ENCODE measurements at places on chromosomes 2 and 18.

GRCh38 chr2:227374158-227374557 is 4.9 kb downstream of the TM4SF20 start:
- DNase-seq: no peak

GRCh38 chr18:63553081-63553480 is 10.9 kb downstream of the SERPINB12 start:
- no peak for DNase-seq

- DNase-seq: no peak
Observed at GRCh38 chr2:100894105-100894795, 74.3 kb downstream of the NPAS2 start.

GRCh38 chr18:25727281-25727985 is 363.0 kb downstream of the SS18 start:
- no peak for DNase-seq

DNA sequence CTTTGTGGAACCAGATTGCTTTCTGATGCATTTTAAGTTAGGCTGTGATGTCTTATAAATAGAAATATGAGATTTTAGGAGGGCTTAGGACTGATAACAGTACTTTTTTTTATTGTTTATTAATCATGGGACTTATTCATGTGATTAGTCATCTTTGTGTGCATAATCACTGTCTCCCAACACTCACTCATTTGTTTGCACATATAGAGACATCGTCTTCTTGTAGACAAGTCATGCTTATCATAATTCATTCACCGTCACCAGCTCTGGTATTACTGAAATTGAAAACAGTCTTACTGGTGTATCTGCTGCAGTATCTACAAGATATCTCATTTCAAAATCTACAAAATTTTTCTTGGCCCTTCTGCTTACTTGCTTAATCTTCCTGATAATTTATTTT is 45.8 kb downstream of the WDR7 start:
- DNase-seq: no peak

GRCh38 chr2:165157160-165157559 is 46.7 kb downstream of the SCN3A start:
- DNase-seq: no peak

DNA sequence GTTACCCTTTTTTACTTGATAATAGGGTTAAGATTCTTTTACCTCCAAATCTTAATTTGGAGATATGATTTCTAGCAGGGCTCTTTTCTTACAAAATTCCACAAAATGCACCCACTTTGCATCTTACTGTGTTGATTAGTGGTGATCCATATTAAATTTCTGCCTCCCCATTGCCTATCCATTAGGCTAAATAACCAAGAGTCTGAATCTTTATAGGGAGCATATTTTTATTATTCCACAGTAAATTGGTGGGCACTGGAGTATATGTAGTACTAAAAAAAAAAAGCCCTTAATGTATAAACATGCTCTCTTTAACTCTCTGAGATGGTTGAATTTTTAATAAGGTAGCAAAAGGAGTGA is 8.1 kb upstream of the TXNDC2 start:
- no peak for DNase-seq

- no peak for DNase-seq
Observed at GRCh38 chr18:77990901-77991300, 741.3 kb downstream of the GALR1 start.

- DNase-seq: no peak
Observed at GRCh38 chr18:34794348-34794747, 84.2 kb downstream of the DTNA start.

- DNase-seq: peak; percentile 22
Observed at GRCh38 chr2:175203621-175204496, 22.3 kb upstream of the ATP5MC3 start.

GRCh38 chr2:177733-178132 is 86.1 kb downstream of the SH3YL1 start:
- DNase-seq: no peak

DNA sequence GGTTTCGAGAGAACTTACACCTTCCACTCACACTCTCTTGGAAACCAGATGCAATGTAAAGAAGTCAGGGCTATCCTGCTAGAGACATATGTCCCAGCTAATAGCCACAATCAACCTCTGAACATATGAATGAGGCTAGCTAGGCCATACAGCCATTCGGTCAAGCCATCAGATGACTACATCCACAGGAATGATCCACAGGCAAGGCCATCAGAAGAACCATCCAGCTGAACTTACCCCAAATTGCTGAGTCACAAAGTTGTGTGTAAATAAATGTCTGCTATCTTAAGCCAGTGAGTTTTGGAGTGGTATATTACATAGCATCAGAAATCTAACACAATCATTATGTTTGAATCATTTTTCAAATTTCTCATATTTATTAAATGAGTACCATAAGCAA is 5.2 kb upstream of the SPAST start:
- no peak for DNase-seq

DNA sequence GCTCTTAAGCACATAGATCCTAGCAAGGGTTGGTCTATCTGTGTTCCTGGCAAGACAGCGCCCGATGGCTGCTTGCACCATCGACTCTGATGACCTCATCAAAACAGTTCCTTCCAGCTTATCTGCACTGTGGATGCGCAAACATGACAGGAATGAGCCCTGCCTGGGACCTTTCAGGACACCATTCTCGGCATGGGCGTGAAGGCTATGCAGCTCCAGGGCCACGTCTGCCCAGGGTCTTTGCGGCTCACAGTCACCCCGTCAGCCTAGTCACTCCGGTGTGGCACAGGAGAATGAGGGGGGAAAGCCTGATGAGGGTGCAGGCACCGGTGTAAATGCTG is 147.8 kb upstream of the TWIST2 start:
- DNase-seq: no peak

DNA sequence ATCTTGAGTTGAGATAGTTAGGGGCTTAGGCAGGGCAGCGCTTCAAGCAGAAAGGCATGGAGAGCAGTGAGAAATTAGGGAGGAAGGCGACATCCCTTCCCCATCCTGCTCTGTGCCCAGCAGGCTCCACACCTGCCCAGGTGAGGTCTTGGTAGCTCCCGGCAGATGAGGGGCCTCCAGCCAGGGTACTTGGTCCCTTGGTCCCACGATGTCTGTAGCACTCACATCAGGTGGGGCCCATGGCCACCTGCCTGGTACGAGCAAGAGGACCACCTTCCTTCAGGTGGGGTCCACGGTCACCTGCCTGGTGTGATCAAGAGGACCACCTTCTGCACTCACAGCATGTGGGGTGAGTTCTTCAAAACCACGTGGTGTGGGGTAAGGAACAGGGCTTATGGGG is 91.2 kb downstream of the GALR1 start:
- no peak for DNase-seq

DNA sequence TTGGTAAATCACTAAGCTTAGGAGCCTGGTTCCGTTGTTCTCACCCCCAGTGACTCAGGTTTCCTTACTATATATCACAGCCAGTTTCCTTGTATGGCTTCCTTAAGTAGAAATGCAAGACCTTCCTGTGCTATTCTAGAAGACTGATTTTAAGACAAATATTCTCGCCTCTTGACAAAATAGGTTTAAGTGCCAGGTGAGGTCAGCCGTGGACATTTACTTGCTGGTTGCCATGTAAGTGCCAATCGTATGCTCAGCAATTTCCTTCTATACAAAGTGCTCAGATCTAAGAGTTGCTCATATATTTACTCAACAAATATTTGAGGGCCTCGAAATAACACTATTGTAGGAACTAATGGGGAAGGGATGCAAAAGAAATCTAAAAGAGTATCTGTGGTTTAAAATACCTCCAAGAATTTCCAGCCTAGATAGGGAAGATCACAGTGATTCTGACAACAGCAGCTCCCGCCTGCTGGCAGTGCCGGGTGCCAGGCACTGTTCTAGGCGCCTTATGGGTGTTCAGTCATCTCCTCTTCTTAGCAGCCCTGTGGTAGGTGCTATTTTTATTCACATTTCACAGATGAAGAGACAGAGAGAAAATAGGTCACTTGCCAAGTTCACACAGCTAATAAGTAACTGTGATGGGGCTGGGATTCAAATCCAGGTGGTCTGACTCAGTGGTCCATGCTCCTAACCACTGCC is 95.3 kb upstream of the B3GNT7 start:
- DNase-seq: no peak

- no peak for DNase-seq
Observed at GRCh38 chr18:78926243-78926615, 53.4 kb upstream of the SALL3 start.

DNA sequence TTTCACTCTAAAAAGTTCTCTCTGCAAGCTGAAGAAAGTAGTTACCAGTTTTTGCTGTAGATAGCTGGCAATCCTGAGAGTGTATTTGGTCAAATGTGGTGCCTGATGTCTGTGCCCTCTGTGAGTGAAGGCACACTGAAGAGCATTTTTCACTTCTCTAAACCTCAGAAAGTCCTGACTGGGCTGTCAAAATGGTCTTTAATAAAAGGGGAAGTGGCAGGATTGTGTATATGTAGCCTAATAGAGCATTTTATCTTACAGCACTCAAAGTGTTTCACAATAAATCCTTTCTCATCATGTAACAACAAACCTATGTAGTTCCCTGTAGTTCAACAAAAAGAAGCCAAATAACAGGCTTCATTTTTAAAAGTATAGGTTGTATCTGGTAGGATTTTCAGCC is 1552.3 kb upstream of the SLC39A10 start:
- DNase-seq: no peak

DNA sequence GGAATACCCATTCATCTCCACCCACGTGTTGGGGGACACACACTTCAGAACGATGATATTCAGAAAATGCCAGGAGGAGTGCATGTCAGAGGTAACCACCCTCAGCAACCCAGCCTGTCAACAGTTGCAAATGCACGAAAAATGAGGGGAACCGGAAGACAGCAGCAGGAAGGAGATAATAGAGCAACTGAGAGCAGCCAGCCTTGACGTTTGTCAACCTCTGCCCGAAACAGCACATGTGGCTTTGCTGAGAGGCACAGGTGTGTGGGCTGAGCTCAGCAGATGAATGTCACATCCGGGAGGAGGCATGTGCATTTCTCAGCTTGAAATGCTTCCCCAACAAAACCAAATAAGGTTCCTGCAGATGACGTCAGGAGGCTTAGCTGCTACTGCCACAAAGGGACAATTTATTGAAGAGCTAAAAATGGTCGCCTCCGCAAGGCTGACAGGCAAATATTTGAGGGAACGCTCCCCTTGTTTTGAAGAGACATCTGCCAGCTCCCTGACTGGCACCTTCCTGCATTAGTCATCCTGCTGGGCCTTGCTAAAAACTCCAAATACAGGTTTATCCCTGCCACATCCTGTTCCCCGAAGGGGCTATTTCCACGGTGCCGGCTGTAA is 419.0 kb downstream of the NBAS start:
- peak; percentile 60 for DNase-seq

- no peak for DNase-seq
Observed at GRCh38 chr2:86003104-86003503, 102.6 kb downstream of the POLR1A start.

DNA sequence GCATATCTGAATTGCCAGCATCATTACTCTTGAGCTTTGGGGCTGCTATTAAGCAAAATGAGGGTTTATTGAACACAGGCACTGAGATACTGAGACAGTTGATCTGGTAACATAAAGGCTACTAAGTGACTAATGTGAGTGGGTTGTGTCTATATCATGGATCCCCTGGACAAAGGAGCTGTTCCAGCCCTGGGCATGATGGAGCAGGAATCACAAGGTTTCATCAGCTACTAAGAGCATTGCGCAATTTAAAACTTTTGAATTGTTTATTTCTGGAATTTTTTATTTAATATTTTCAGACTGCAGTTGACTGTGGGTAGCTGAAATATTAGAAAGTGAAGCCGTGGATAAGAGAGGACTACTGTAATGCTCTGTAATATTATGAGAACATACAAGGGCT is 73.5 kb downstream of the MGAT5 start:
- DNase-seq: no peak

DNA sequence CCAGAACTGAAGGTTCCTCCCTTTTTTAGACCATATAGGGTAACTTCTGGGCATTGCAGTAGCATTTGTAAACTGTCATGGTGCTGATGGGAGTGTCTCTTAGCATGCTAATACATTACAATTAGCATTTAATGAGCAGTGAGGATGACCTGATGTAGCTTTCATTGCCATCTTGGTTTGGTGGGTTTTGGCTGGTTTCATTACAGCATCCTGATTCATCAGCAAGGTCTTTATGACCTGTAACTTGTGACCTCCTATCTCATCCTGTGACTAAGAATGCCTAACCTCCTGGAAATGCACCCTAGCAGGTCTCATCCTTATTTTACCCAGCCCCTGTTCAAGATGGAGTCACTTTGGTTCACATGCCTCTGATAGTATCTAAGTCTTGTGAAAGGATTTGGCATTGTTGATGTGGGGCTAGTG is 159.0 kb downstream of the TMX3 start:
- no peak for DNase-seq

GRCh38 chr2:127455566-127456493 is 37.6 kb downstream of the PROC start:
- no peak for DNase-seq

DNA sequence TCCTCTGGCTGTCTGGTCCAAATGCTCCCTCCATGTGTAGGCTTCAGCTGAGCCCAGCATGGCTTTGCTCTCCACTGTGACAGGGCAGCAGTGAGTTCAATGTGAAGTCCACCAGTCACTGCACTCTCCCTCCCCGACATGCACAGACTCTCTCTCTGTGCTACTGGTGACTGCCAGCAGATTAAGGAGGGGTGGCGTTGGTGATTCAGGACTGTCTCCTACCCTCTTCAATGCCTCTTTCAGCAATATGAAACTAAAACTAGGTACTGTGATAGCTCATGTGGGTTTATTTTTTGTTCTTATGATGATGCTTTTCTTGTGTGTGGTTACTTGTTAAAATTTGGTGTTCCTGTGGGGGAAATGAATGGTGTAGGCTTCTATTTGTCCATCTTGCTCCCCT is 201.0 kb upstream of the RBMS1 start:
- no peak for DNase-seq

GRCh38 chr2:121454549-121455090 is 76.1 kb upstream of the RNU4ATAC start:
- no peak for DNase-seq

DNA sequence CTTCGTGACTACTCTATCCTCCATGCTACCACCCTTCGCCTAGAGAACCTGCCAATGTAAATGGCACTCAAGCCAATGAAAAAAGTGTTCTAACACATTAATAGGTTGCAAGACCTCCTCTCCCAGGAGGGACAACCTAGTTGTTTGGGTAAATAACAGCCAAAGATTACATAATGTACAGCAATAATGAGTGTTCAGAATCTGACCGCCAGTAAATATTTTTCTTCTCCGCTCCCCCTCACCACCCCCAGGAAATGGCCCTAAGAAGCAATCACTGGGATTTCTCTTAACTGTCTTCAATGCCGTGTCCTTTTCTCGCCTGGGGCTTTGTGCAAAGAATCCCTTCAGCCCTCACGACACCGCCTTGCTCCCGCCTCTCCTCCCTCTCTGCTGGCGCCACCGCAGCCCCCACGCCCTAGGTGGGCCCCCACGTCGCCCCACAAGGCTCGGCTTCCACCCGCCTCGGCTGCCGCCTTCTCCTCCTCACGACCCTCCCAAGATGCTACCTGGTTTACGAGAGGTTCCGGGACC is 458 bp downstream of the HYCC2 start:
- no peak for DNase-seq

- DNase-seq: no peak
Observed at GRCh38 chr2:142865924-142866323, 11.5 kb upstream of the KYNU start.

DNA sequence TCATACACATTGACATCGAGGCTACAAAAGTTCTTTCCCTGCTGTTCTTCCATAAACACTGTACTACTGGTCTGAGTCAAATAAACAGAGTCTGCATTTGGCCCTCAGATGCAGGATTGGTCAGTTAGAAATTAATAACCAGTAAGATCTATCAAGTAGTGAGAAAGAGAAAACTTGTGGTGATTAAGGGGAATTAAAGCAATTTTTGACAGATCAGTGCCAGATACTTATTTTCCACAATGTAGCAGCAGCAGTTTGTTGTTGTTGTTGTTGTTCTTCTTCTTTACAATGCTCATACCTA is 85.0 kb downstream of the IKZF2 start:
- no peak for DNase-seq
